ENCODE measurements at places on chromosomes 7 and 10.

GRCh38 chr7:18529239-18529638 is 33.7 kb downstream of the HDAC9 start:
- no peak for DNase-seq

DNA sequence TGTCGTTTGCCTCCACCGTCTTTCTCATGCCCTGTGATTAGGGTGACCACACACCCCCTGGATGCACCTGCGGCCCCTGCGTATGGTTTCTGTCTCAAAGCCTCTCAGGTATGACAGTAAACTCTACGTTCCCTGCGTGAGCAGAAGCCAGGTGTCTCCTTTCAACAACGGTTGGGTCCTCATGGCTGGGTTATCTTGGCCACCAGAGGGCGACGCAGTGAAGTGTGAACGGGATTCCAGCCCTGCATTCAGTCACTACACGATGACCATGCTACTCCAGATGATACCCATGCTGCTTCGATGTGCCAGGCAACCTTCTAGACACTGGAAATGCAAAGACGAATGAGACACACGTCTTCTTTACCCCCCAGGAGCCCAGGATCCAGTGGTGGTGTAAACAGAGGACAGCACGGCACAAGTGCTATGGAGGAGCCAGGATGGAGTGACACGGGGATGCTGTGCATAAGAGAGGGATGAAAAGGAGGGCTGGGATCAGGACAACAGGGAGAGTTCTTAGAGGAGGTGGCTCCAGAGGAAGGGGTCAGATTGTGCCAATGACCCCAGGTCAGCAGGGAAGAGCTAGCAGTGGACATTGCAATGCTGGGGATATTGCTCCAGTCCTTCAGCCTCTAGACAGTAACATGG is 228.1 kb upstream of the PFKP start:
- DNase-seq, result no peak

DNA sequence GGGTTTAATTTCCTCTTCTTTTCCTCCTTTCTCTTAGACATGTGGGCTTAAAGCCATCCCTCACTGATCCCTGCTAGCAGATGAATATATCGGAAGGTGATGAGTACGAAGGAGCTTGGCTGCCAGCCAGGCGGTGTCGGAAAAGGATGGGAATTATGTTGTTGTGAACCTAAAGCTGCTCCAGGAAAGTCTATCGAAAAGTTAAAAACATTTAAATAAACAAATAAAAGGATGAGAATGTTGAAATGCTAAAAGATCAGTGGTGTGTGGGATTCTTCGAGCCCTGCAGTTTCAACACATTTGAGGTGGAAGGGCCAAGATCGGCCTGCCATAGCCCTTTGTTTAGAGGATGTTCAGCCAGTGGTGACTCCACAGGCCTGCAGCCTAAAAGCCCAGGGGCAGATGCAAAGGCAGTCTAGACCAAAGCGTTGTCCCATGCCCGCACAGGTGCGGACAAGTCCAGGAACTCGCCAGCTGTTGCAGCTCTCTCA is 107.9 kb downstream of the JCAD start:
- DNase-seq, result no peak

DNA sequence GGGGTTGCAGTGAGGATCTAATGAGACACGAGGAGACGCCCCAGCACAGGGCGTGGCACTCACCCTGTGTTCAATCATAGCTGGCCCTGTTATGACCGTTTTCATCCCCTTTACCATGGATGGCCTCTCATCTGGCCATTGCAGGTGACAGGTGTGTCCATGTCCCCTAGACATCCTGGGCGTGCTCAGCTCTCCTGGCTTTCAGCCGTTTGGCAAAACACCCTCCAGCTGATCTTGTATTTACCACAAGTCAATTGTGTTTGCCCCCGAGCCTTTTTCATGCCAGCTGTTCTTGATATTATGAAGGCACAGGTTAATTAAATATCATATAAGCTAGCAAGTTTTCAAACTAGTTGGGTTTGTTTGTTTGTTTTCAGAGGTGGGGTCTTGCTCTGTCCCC is 97.1 kb downstream of the CHST15 start:
- DNase-seq, result no peak

DNA sequence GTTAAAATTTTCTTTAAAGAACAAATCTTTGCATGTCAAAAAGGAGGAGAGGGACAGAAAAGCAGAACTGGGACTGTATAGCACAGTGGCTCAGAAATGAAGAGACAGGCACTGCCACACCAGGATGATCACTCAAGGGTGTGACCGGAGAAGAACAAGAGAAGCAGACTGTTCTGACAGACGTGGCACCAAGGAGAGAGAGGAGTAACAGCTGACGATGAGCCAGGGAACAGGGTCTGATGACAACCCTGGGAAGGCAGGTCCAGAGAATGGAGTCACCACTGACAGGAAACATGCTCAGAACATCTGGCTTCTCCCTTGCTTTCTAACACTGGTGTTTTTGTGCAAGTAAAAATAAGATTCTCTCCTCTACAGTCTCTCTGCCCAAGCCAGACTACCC is 14.6 kb upstream of the VAX1 start:
- no peak for DNase-seq

DNA sequence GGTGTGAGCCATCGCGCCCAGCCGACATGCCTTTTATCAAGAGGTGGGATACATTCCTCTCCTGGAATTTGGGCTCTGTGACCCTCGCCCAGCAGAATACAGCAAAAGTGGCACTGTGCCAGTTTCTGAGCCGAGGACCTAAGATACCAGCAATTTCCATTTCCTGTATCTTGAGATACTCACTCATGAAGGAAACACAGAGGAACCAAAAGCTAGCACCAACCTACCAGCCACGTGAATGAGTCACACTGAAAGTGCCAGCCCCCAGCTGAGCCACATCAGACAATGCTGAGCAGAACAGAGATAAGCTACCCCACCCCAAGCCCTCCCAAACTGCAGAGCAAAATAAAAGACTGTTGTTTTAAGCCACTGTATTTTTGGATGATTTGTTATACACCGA is 56.3 kb downstream of the CACUL1 start:
- peak; percentile 83 for DNase-seq

- DNase-seq, result no peak
Observed at GRCh38 chr10:10846504-10846900, 171.2 kb upstream of the CELF2 start.

DNA sequence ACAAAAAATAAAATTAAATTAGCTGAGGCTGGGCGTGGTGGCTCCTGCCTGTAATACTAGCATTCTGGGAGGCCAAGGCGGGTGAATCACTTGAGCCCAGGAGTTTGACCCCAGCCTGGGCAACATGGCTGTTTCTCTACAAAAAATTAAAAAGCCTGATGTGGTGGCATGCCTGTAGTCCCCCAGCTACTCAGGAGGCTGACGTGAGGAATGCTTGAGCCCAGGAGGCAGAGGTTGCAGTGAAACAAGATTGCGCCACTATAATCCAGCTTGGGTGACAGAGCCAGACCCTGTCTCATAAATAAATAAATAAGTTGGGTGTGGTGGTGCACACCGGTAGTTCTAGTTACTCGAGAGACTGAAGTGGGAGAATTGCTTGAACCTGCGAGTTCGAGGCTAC is 65.1 kb downstream of the GNA12 start:
- no peak for DNase-seq

- DNase-seq, result no peak
Observed at GRCh38 chr10:84452003-84452402, 123.6 kb downstream of the CCSER2 start.

DNA sequence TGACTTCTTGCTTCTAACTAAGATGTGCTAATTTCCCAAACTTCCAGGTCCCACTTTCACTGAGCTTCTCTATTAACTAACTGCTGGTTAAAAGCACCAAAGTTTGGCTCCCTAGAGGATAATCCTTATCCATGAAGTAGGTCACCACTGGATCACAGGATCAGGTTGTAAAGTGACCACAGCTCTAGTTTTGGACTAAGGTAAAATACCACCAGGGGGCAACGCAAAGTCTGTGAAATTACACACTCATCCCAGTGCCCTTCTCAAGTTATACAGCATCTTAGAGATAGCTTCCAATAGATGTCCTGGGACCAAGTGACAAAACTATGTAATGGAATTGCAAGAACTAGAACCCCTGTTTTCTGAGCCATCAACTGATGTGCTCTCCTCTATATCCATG is 116.4 kb upstream of the ASAH2 start:
- peak; percentile 23 for DNase-seq

- DNase-seq, result no peak
Observed at GRCh38 chr10:59176241-59177030, at the start of gene PHYHIPL. Gene PHYHIPL (plus strand): TSS chr10:59176643. CDS start chr10:59176854, 211 bp downstream.

- DNase-seq, result no peak
Observed at GRCh38 chr7:106019470-106019820, 56.4 kb downstream of the CDHR3 start.

DNA sequence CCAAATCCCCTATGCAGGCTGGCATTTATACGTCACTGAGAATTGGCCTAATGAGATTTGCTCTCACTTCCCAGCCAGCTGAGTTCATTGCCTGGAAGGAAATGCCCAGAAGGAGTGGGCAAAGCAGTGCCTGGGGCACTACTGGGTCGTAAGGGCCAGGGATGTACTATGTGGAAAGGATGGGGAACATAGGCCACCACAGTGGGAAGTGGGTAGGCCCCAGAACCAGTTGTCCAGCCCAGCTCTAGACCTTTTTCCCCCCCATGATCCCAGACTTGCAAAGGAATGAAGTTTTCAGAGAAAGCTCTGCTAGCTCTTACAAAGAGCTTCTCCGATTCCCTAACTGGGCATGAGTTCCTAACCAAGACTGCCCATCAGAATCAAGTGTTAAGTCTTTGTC is 13.9 kb downstream of the TRPV5 start:
- no peak for DNase-seq

DNA sequence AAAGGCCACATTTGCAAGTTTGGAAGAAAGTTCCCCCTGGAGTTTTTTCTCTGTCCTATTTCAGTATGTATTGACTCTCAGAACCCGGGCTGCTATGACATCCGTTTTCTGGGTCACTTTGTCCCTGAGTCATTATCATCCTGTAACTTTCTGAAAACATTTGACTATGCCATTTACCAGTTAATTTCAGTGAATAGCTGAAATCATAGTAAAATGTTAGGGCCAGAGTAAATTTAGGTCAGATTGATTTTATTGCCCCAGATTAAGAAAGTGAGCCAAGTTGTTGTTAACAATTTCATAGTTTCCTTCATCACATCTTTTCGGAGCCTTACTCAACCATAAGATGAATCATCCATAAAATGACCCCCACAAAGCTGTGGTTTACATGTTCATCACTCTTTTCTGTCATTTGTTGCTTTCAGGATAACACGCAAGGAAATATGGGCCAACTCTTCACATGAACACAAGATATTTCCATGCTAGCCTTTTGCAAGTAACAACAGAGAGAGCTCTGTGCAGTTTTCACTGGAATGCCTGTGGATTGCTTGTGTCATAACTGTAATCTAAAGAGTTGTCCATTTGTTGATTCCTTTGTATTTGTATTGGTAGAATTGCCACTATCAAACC is 3.9 kb upstream of the MACC1 start:
- no peak for DNase-seq

DNA sequence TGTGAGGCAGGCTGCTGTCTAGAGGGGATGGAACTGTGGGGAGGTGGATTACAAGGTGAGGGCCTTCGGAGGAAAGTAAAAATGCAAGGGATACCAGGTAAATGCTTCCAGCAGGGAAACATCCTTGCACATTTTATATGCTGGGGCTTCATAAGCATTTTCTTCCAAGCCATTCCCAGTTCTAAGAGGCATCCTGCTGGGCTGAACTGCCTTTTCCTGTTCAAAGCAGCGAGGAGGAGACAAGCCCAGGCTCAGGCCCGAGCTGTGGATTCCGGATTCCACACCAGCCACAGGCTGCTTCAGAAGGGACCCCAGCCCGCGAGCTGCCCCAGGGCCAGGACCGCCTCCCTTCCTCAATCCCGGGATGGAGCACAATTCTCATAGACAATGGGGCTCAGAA is 249.7 kb downstream of the TNS3 start:
- DNase-seq, result no peak

DNA sequence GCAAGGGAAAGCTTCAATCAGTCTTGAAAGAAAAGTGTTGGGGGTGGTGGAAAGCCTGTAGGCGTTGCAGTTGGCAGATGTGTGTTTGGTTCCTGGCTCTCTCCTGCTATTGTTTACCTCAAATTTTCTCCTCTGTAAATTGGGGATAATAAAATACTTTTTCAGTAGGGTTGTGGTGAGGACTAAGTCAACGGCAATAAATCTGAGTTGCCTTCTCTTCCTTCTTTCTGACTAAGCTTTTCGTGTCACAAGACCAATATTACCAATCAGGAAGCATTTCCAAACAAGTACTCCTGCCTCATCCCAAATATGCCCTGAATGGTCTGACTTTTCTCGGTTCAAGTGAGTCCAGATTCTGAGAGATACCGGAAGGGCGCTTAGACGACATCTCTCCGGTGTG is 54.0 kb downstream of the CREB5 start:
- no peak for DNase-seq

GRCh38 chr7:134752006-134752760 is 27.3 kb upstream of the CALD1 start:
- no peak for DNase-seq

DNA sequence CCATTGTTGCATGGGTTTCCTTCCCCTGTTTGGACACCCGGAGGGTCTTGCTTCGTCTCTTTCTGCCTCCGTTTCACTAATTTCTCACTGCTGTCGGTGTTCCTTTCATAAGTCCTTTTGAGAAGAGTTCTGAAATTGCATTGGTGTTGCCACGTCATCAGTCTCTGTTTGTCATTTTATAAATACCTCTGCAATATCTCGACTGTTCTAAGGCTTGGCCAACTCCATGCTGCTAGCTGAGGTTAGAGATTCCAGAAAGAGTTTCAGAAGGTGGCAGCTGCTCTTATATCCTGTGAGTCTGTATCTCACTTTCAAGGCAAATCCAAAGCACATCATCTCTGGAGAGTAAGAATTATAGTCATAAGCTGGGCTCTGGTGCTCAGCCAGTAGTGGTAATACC is 148.0 kb upstream of the INSYN2A start:
- no peak for DNase-seq

GRCh38 chr7:29113384-29114102 is 32.8 kb downstream of the CPVL start:
- DNase-seq, result peak; percentile 10

GRCh38 chr7:1192171-1192676 is 32.2 kb upstream of the ZFAND2A start:
- peak; percentile 28 for DNase-seq

- DNase-seq, result no peak
Observed at GRCh38 chr7:376306-377079, 86.5 kb downstream of the FOXL3 start.

GRCh38 chr10:112887968-112888367 is 62.1 kb upstream of the TCF7L2 start:
- DNase-seq, result no peak

DNA sequence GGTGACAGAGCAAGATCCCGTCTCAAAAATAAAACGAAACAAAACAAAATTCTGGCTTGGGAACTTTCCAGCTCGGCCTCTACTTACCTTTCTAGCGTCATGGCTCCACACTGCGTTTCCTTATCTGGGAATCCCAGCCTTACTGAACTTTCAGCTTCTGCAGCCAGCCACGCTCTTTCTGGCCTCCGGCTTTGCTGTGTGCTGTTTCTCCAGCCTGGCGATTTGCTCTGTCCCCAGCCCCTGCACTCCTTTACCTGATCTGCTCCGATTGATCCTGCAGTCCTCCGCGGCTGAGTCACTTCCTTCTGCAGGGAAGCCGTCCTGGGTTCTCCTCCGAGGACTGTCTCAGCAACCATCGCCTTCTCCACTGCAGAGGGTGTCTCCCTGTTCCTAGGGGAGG is 71.0 kb upstream of the FAM171A1 start:
- DNase-seq, result no peak

GRCh38 chr7:72112530-72112929 is 299.6 kb downstream of the CALN1 start:
- DNase-seq, result no peak

- no peak for DNase-seq
Observed at GRCh38 chr10:11683529-11684320, 58.5 kb upstream of the ECHDC3 start.

- no peak for DNase-seq
Observed at GRCh38 chr7:77482015-77482414, 55.1 kb upstream of the PTPN12 start.

Data from CD4-positive, alpha-beta T cell treated with Interleukin-10 for 1 hour (primary cell).